ENCODE measurements at places on chromosomes 3 and 15. TPM values are rescaled to one million over a fixed set of nuclear protein-coding genes. Genes with fewer than 3 reads are reported as not detected.
A peak's percentile ranks its signal among the peaks of the same experiment; 100 is the strongest.

GRCh38 chr15:44136991-44137477 is 58.0 kb downstream of the FRMD5 start:
- H3K27me3 ChIP-seq, result no peaks in the 10 kb centered on the region
- H3K36me3 ChIP-seq, result no peaks in the 10 kb centered on the region
- no peak for DNase-seq

TRAT1 gene
- 0.67 TPM for total RNA-seq

GRCh38 chr3:55075846-55076245 is 148.0 kb upstream of the LRTM1 start:
- H3K4me1 ChIP-seq, result no peaks in the 10 kb centered on the region
- no peaks in the 10 kb centered on the region for H3K27me3 ChIP-seq
- H3K36me3 ChIP-seq, result no peaks in the 10 kb centered on the region
- H3K4me3 ChIP-seq, result no peak overlapping the region
- no peak for DNase-seq
- no peak overlapping the region for H3K27ac ChIP-seq

GRCh38 chr3:126370606-126371005 is 13.4 kb upstream of the KLF15 start:
- H3K27ac ChIP-seq, result no peak overlapping the region
- H3K27me3 ChIP-seq, result no peaks in the 10 kb centered on the region
- no peak overlapping the region for H3K4me3 ChIP-seq
- H3K36me3 ChIP-seq, result no peaks in the 10 kb centered on the region
- peaks cover 2% of the 10 kb centered on the region for H3K4me1 ChIP-seq

- no peak overlapping the region for H3K27ac ChIP-seq
- H3K4me3 ChIP-seq, result no peak overlapping the region
- DNase-seq, result peak; percentile 91
- peaks cover 5% of the 10 kb centered on the region for H3K4me1 ChIP-seq
- no peaks in the 10 kb centered on the region for H3K27me3 ChIP-seq
Observed at GRCh38 chr15:79834495-79834894, 62.3 kb downstream of the MTHFS start.

CYP8B1 gene
- 0.13 TPM for total RNA-seq

DNA sequence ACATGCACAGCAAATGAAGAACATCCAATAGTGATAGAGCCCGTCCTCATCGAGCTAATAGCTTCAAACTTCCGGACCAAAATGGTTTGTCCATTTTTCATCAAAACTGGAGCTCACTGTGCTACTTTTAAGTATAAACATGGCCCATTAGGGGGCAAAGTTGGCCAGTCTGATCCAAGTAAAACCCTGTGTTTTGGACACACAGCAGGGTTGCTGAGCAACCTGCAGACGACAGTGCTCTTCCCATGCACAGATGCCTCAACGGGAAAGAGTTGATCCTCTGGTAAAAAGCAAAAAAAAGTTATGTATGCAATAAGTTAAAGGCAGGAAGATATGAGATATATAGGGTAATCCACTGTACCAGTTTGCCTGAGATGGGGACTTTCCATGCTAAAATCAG is 244.0 kb upstream of the THBS1 start:
- H3K4me1 ChIP-seq, result peaks cover 7% of the 10 kb centered on the region
- DNase-seq, result no peak
- H3K27ac ChIP-seq, result no peak overlapping the region
- no peaks in the 10 kb centered on the region for H3K36me3 ChIP-seq
- H3K27me3 ChIP-seq, result no peaks in the 10 kb centered on the region

DNA sequence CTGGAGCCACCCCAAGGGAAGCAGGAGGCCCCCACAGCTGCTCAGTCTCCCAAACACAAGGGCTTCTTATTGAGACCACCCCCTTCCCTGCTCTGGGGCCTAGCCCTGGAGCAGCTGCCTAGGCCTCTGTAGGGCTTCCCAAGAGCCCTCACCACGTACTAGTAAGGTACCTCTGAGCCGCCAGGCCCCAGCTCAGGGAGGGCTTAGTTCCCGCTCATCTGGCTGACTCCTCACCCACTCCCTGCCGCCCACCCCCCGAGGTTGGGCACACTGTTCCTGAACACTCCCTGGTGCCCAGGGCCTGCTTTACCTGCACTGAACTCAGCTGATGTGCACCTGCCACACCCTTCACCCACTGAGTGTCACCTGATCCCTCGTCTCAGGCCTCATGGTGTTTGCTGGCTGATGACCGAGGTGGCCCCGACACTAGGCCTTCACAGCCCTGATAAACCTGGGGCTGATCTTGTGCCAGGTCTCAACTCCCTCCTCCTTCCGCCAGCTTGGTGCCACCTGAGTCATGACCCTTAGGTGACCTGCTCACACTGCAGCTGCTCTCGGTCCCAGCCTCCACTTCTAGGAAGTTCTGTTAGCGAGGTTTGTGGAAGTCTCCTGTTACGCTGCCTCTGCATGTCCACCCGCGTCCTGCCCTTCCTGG is 18.0 kb upstream of the SPTBN5 start:
- no peaks in the 10 kb centered on the region for H3K27me3 ChIP-seq
- H3K4me3 ChIP-seq, result no peak overlapping the region
- H3K36me3 ChIP-seq, result peaks cover 42% of the 10 kb centered on the region
- peaks cover 12% of the 10 kb centered on the region for H3K4me1 ChIP-seq
- DNase-seq, result no peak
- H3K27ac ChIP-seq, result no peak overlapping the region

NAALADL2 gene
- 9.7 TPM for total RNA-seq

ZNF385D gene
- 9.2 TPM for total RNA-seq

DNA sequence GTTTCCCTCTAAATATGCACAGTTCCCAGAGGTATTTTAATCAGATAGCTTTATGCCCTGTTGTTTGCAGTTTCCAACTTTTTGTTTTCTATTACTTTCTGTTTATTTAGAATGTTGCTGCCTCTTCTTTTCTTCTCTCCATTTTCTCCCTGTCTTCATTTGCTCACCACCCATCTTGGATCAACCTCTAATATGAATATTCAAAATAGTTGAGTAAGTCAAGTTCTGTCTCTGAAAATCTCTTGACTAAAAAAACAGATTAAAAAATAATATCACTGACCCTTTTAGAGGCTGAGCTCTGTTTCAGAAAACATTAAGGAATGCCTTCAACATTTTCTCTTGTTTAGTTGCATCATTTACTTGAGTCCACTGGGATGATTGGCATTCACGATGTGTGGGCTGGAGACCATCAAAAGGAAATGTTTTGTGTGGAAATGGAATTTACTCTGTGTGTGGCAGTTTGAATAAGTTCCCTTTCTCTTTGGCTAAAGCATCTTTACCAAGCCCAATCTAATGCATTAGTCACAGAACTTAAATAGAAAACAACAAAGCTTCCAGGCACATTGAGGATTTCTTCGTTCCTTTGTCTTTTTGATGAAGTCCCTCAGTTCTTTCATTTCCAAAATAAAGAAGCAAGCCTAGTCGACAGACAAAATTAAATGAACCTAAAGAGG is 633.9 kb upstream of the TGFBR2 start:
- no peaks in the 10 kb centered on the region for H3K27me3 ChIP-seq
- no peak overlapping the region for H3K27ac ChIP-seq
- no peaks in the 10 kb centered on the region for H3K4me1 ChIP-seq
- DNase-seq, result no peak

HDC gene
- total RNA-seq, result 4.3 TPM

FEZF2 gene
- not detected for total RNA-seq

IMPG2 gene
- total RNA-seq, result 0.11 TPM

GOLGA8T gene
- total RNA-seq, result not detected

NRROS gene
- total RNA-seq, result 13.2 TPM

DNA sequence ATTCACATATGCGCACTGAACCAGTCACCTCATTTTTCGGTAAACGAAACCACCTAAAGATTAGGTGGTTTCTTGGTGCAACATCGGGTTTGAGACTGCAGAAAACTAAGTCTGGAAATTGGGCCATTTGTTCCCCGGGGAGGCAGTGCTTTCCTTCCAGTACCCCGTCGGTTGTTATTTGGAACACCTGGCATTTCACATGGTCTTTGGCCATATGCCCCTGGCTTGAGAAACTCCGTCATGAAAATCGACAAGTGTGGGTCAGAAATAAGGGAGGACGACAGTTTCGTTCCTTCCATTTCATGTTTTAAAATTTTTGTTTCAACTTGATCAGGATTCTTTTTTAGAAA is 544 bp upstream of the GATM start:
- no peak overlapping the region for H3K4me3 ChIP-seq
- H3K4me1 ChIP-seq, result peaks cover 17% of the 10 kb centered on the region
- H3K27ac ChIP-seq, result peak overlapping the region; percentile 61
- DNase-seq, result no peak

DNA sequence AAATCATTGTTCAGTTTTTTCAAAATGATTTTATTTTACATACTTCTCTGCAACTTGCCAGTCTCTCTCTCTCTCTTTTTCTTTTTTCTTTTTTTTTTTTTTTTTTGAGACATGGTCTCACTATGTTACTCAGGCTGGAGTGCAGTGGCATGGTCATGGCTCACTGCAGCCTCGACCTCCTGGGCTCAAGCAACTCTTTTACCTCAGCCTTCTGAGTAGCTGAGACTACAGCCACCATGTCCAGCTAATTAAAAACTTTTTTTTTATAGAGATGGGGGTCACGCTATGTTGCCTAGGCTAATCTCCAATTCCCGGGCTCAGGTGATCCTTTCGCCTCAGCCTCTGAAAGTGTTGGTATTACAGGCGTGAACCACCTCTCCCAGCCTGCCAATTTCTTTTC is 12.1 kb upstream of the ARID3B start:
- no peak overlapping the region for H3K27ac ChIP-seq
- H3K4me1 ChIP-seq, result no peaks in the 10 kb centered on the region
- H3K36me3 ChIP-seq, result no peaks in the 10 kb centered on the region
- DNase-seq, result no peak
- no peaks in the 10 kb centered on the region for H3K27me3 ChIP-seq

CCRL2 gene
- total RNA-seq, result 17.2 TPM

CCNB2 gene
- 1.7 TPM for total RNA-seq

TF gene
- total RNA-seq, result 5.3 TPM

XIRP1 gene
- 0.07 TPM for total RNA-seq

LRRC3B gene
- total RNA-seq, result not detected

NR2F2 gene
- 29.3 TPM for total RNA-seq

CD200R1 gene
- total RNA-seq, result not detected

TTLL13 gene
- 0.39 TPM for total RNA-seq

GRCh38 chr3:167162083-167162482 is 218.0 kb downstream of the ZBBX start:
- no peak for DNase-seq
- H3K4me3 ChIP-seq, result no peak overlapping the region
- H3K36me3 ChIP-seq, result no peaks in the 10 kb centered on the region
- H3K27ac ChIP-seq, result no peak overlapping the region
- H3K27me3 ChIP-seq, result no peaks in the 10 kb centered on the region

LRRC31 gene
- 1.0 TPM for total RNA-seq

DNA sequence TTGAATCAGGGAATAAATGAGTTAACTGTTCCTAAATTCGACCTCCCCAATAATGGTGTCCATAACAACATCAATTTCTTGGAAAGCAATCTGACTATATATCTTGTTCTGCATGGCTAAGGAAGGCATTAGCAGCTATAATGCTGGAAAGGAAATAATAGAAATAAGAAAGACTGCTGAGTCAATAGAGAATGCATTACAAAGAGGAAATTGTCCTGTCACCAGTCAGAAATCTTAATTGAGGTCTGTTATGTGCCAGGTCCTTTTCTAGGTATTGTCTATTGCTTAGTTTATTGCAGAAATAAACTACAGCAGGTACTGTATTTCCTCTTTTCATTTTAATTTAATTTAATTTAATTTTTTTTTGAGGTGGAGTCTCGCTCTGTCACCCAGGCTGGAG is 5.9 kb upstream of the PPP1R2 start:
- DNase-seq, result no peak
- peaks cover 19% of the 10 kb centered on the region for H3K4me1 ChIP-seq
- no peak overlapping the region for H3K4me3 ChIP-seq
- H3K36me3 ChIP-seq, result no peaks in the 10 kb centered on the region
- H3K27me3 ChIP-seq, result no peaks in the 10 kb centered on the region
- no peak overlapping the region for H3K27ac ChIP-seq

- no peak overlapping the region for H3K27ac ChIP-seq
- peaks cover 9% of the 10 kb centered on the region for H3K4me1 ChIP-seq
- no peaks in the 10 kb centered on the region for H3K36me3 ChIP-seq
- H3K4me3 ChIP-seq, result no peak overlapping the region
Observed at GRCh38 chr15:66832664-66833063, 130.6 kb downstream of the SMAD6 start.

CCDC39 gene
- 1.8 TPM for total RNA-seq

- no peak overlapping the region for H3K27ac ChIP-seq
- H3K36me3 ChIP-seq, result no peaks in the 10 kb centered on the region
- H3K4me1 ChIP-seq, result no peaks in the 10 kb centered on the region
- no peak overlapping the region for H3K4me3 ChIP-seq
- DNase-seq, result no peak
- no peaks in the 10 kb centered on the region for H3K27me3 ChIP-seq
Observed at GRCh38 chr3:123399653-123400052, 49.2 kb downstream of the ADCY5 start.

- H3K4me3 ChIP-seq, result no peak overlapping the region
- peaks cover 15% of the 10 kb centered on the region for H3K4me1 ChIP-seq
- no peaks in the 10 kb centered on the region for H3K27me3 ChIP-seq
- H3K27ac ChIP-seq, result no peak overlapping the region
- no peaks in the 10 kb centered on the region for H3K36me3 ChIP-seq
- no peak for DNase-seq
Observed at GRCh38 chr15:98080791-98081190, 120.3 kb downstream of the ARRDC4 start.

Measured in upper lobe of left lung (tissue), 6 donors.